Activated effector memory CD4-positive, alpha-beta T cell treated with Interleukin-2 at 50 U/mL for 16 hours (primary cell): ENCODE measurements at places on chromosomes 7 and 10.

DNA sequence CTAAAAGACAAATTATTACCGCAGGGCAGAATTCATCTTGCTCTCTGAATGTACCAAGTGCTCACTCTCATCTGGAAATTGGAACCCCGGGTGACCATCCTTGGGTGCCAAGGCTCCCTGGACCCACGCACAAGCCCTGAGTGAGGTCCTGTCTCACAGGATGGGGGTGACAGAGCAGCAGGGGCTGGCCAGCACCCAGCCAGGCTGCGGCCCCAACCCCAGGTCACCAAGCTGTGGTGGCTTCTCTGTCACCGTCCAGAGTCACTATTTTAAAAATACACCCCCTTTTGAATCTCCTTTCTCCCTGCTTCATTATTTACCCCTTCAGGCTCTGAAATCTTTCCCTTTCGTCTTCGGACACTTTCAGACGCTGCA lies 148.6 kb downstream of the PRKAG2 start:
- DNase-seq = no peak

DNA sequence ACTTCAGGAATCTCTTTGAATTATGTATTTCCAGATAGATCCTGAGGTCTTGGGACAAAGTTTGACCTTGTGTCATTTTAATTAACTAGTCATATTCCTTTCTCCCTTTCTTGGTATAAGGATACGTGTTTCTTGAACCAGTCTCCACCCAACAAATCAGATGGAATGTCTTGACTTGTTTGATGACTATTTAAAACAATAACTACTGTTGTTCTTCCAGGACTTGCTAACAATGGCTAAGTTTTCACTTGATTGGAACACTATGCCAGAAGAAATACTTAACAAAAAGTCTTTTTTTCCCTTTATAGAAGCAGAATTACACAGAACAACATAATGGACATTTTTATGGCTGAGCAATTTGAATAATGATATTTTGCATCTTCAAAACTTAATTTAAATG lies 43.0 kb upstream of the WIPF3 start:
- DNase-seq = no peak

GRCh38 chr10:11521860-11522259 lies 89.6 kb downstream of the USP6NL start:
- DNase-seq = no peak

- DNase-seq = no peak
Observed at GRCh38 chr10:109967739-109968088, 40.1 kb upstream of the ADD3 start.

GRCh38 chr10:267705-268104 lies 132.4 kb downstream of the ZMYND11 start:
- no peak for DNase-seq

DNA sequence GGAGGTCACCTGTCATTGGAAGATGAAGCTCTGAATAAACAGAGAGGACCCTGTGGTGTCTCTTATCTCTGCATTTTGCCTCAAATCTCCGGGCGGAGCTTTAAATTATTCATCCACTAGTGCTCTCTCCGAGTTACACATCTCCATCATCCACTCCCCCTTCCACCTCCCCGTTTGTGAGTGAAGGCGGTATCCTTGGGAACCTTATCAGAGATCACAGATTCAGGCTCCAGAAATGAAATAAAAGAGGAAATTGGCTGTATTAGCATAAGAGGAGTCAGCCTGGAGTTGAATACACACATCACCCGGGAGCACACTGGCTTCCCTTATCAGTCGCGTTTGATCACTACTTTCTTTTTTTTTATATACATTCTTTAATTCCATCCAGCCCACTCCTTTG lies 1184.8 kb downstream of the GATA3 start:
- DNase-seq = no peak
